ENCODE measurements at places on chromosomes 3 and 15.
A peak's percentile ranks its signal among the peaks of the same experiment; 100 is the strongest.

GRCh38 chr15:73894133-73894814 lies 20.9 kb downstream of the TBC1D21 start:
- DNase-seq = no peak

DNA sequence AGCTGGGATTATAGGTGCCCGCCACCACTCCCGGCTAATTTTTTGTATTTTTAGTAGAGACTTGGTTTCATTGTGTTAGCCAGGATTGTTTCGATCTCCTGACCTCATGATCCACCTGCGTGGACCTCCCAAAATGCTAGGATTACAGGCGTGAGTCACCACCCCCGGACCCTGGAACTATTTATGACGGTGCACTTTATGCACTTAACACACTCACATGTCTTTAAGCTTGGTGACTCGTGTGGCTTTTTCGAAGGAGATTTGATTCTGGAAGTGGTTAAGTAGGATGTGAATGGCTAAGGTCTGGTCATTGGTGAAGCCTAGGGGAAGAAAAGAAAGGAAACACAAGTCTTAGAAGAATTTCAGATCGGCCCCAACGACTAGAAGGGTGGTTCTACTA lies 20.3 kb downstream of the BBS4 start:
- no peak for DNase-seq

GRCh38 chr3:159923956-159924355 lies 64.7 kb upstream of the IL12A start:
- no peak for DNase-seq

- DNase-seq = peak; percentile 29
Measured at GRCh38 chr15:31328428-31328968, 1.9 kb downstream of the KLF13 start.

- DNase-seq = no peak
Measured at GRCh38 chr15:89616228-89616627, 39.0 kb downstream of the KIF7 start.

- DNase-seq = no peak
Measured at GRCh38 chr15:101085311-101085700, 166.1 kb downstream of the LRRK1 start.

- DNase-seq = no peak
Measured at GRCh38 chr3:67781218-67781617, 126.8 kb upstream of the SUCLG2 start.

DNA sequence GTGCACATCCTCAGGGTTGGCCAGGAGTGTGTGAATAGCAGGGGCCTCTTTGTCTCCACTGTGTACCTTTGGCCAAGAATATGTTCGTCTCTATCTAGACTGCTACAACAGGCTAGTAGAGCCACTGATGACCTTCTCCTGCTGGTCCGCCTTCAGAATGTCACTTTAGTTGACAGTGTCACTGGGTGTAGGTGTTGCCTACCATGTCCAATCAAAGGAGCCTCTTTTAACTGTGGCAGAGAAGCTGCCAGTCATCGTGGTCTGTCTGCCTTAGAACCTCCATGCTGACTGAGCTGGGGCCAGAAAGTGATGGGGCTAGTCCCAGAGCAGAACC lies 40.1 kb downstream of the OXSR1 start:
- DNase-seq = no peak

GRCh38 chr15:65818927-65819562 lies 27.0 kb upstream of the DENND4A start:
- DNase-seq = peak; percentile 86

DNA sequence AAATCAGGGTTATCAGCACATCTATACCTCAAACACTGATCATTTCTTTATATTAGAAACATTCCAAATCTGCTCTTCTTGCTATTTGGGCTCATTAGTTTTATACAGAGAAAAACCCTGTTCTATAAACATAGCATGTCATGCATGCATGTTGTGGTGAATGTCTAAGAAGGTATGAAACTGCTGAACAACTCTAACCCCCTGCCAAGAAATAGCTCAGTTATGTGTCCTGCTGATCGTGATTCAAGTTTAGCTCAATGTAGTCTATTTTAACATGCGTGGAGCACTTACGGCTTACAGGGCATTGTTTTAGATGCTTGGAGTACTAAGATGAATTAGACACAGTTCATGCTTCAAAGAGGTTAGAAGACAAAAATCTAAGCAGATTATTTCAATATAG lies 35.8 kb downstream of the MYH15 start:
- no peak for DNase-seq
